IMR-90 (cell line): ENCODE measurements at places on chromosomes 13 and 19.

GRCh38 chr13:31246918-31247317, 47.1 kb downstream of the B3GLCT start:
- no peak for DNase-seq

GRCh38 chr19:29804493-29804892, 7.3 kb upstream of the CCNE1 start:
- no peak for DNase-seq

DNA sequence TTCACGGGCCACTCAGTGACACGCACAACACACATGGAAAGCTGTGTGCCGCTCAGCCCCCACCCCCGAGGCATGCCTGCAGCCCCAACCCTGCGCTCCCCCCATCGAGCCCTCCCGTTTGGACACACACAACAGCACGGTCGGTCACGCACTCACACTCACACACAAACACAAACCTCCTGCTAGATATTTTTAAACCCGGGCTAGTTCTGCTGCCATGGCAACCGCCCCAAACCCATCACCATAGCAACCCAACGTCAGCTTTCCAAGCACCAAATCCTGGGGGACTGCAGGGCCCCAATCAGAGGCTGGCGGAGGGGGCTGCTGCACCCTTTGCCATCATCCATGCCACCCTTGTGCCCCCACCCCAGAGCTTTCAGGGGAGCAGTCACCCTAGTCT, 2.5 kb upstream of the NOVA2 start:
- no peak for DNase-seq

DNA sequence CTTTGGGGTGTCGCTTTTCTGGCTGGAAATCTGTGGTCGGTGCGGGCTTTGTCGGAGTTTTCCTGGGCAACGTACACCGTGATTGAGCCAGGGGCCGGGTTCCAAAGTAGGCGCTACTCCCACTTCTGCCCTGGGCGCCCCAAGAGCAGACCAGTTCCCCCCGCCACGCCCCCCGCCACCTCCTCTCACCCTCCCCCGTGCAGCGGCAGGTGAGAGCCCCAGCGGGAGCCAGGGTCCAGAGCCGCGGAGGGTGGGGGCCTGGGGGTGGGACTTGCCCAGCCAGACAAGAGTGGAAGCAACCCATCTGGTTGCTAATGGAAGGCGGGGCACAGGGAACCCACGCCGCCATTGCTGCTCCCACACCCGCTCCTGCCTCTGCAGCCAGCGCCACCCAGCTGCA, 2195.9 kb downstream of the PCDH9 start:
- DNase-seq, result no peak

DNA sequence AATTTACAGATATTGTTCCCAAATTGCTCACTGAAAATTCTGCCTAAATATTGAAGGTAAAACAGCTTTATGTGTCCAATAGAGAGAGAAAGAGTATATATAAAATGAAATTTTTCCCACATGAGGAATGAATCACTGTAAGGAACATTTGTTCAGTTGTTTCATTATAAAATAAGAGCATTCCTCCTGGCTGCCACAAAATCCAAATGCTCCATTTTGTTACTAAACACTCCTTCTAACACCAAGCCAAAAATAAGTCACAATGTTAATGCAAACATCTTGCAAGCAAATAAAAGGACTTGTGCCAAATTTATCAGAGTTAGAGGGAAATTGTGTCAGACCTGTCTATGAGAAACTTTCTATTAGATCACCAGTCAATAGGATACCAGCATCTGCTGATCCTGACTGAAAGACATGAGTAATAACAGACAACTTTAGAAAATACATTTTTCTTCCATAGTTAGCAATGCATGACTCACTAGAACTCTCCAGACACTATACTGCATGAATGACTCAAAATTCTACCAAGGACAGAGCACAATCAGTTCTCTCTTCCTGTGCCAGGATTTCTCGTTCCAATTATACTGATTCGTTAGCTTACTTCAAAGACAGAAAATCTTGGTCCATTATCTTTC, 83.5 kb upstream of the FNDC3A start:
- peak; percentile 92 for DNase-seq

DNA sequence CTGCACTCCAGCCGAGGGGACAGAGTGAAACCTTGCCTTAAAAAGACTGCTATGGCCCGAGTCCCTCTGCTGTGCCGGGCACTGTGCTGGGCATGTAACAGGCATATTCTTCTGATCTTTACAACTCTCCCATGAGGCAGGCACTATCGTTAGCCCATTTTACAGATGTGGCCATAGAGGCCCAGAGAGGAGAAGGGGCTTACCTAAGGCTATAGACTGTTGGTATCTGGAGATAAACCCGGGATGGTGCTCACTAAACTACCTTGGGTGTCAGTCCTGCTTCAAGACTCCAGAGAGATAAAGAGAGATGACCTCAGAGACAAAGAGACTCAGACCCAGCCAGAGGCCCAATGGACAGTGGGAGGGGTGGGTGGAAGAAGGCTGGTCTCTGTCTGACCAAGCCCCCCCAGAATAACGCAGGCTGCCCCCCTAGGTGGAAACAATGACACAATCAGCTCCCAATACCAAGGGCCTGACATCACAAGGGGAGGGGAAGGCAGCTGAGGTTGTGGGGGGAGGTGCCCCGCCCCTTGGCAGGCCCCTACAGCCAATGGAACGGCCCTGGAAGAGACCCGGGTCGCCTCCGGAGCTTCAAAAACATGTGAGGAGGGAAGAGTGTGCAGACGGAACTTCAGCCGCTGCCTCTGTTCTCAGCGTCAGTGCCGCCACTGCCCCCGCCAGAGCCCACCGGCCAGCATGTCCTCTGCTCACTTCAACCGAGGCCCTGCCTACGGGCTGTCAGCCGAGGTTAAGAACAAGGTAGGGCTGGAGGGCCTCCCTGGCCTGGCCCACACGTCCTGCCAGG, at the start of gene CNN1:
Gene CNN1 (plus strand): TSS at position 620 of the 805 bp plus-strand sequence. CDS start 77 bp downstream, at position 697.
- peak; percentile 90 for DNase-seq

DNA sequence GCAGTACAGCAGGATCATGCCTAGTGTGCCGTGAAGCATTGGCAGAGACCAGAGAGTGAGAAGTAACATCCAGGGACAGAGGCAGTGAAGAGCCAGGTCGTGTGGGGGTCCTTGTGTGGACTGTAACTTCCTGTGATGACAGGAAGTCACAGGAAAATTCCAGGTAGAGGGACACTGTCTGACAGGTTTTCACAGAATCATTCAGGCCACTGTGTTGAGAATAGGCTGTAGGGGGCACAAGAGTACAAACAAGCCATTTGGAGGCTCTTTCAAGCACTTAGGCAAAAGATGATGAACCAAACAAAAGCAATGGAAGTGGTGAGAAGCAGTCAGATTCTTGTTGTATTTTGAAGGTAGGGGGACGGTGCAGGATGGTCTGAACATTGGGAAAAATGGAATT, 46.4 kb downstream of the N4BP2L1 start:
- DNase-seq, result peak; percentile 37

- DNase-seq, result no peak
Measured at GRCh38 chr19:16032509-16033135, 43.7 kb upstream of the TPM4 start.

DNA sequence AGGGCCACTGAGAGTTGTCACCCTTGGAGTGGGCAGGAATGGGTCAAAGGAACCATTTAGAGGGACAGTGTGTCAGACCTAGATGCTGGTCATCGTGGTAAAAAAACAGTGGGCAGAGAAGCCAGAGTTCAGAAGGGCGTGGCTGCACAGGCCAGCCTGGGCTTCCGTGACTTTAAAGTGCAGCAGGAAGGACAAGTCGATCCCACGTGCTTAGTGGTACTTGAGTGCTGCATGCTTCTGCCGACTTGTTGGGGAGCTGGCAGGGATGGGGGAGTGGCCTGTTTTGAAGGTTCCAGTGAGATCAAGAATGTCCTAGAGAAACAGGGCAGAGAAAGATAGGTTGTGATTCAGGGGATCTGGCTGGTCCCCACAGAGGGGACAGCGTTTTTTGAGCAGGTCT, 17.0 kb downstream of the LYL1 start:
- no peak for DNase-seq

GRCh38 chr19:19059837-19060611, 3.8 kb upstream of the SLC25A42 start:
- DNase-seq, result no peak

DNA sequence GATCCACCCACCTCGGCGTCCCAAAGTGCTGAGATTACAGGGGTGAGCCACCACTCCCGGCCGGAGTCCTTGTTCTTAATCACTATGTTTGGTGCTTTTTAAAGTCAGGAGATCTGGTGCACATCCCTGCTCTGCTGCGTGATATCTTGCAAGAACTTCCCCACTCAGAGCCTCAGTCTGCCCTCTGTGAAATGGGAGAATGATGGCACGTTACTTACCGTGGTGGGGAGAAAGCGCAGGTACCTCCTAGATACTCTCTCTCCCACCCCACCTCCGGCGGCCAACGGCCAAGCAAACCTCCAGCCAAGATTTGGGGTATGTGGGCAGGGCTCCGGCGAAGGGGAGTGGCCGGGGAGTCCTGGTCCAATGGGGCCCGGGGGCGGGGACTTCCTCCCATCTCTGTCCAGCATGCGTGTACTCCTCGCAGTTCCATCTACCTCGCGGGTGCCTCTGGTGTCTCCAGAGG, at the start of gene RYR1:
Gene RYR1 (plus strand): TSS at position 424 of the 466 bp plus-strand sequence. CDS start 139 bp downstream, outside the sequence.
- DNase-seq, result no peak

DNA sequence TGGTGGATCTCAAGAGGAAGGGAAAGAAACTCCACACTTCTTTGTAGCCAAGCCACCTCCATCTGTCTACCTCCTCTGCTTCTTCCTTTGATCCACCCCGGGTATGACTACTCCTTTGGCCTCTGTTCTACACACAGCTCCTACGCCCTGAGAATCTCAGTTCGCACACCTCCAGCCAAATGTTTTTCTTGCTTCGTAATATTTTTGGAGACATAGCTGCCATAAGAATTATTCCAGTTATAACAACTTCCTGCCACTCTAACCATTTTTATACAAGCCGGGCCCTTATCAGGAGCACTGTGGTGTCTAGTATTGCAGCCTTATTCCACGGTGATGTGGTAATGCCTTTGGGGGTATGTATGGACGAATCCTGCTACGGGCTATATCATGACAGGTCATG, 126.7 kb downstream of the STARD13 start:
- DNase-seq, result no peak

DNA sequence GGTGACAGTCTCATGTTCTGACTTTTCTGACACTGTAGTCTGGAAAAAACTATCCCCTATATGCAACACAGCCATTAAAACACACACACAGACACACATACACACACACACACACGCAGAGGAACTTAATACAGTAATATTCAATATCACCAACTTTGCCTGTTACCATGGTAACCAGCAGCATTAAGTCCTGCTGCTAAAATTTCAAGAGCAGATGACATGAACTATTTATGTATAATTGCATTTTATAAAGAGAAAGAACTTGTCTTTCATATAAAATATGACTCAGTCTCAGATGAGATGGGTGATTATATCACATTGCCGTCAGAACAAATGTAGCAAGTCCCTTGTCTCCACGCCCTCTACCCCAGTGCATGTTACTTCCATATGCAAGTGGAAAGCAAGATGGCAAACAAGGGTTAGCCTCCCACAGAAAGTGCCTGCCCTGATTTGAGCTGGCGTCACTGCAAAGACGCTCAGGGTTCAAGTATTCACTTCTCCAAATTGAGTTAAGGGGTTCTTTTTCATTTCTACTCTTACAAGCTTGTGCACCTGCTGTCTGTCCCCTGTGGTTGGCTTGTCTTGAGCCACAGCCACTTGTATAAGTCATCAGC, 576.8 kb downstream of the UQCRFS1 start:
- no peak for DNase-seq

GRCh38 chr13:104289400-104289799, 1223.2 kb upstream of the SLC10A2 start:
- no peak for DNase-seq

DNA sequence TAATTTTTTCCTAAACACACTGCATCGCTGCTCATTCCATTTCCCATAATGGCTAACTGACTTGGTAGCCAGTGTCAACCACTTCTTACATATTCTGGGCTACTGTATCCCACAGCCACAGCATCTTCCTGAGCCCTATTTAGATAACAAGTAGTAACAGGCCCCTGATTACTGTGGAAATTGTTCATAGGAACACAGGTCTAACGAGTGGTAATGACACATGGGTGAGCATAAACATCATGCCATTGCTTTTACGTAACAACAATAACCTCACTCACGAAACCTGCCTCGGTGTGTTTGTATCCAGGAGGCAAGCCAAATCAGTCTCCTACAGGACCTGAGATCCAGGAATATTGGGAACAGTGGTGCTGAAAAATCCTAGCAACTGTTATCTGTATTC, 438.6 kb downstream of the KLF5 start:
- DNase-seq, result no peak

- no peak for DNase-seq
Measured at GRCh38 chr13:110151462-110151861, 155.5 kb downstream of the COL4A1 start.

- no peak for DNase-seq
Measured at GRCh38 chr19:4449639-4450028, 8.0 kb downstream of the UBXN6 start.

- DNase-seq, result no peak
Measured at GRCh38 chr19:1210227-1210538, 4.6 kb downstream of the STK11 start.

DNA sequence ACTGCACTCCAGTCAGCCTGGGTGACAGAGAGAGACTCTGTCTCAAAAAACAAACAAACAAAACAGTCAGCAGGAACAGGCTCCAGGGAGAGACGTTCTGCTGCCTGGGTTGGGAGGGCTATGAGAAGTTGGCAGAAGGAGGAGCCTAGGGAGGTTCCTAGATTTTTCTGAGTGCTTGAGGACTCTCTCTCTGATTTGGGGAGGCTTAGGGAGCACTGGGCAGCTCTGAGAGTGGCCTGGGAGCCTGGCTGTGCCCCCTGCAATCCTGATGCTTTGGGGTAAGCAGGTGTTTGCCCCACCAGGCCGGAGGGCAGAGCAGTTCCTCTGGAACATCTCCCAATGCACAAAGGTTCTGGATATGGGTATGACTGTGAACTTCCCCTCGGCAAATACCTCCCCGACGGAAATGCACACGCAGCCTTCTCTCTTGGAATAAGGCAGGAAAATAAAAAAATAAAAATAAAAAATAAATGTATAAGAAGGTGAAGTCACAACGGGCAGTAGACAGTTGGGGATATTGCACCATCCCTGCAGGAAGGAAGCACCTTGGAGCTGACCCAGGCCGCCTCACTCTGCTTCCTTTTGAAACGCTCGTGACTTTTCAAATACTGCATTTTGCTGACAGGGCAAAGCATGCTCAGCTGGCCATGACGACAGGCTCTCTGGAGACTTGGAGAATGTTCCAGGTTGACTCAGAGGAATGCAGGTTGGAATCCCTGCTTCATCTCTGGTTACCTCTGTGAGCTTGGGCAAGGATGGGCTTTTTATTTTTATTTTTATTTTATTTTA, 26.5 kb upstream of the HOMER3 start:
- peak; percentile 32 for DNase-seq

GRCh38 chr13:113835461-113836270, 28.2 kb downstream of the GAS6 start:
- DNase-seq, result peak; percentile 79

DNA sequence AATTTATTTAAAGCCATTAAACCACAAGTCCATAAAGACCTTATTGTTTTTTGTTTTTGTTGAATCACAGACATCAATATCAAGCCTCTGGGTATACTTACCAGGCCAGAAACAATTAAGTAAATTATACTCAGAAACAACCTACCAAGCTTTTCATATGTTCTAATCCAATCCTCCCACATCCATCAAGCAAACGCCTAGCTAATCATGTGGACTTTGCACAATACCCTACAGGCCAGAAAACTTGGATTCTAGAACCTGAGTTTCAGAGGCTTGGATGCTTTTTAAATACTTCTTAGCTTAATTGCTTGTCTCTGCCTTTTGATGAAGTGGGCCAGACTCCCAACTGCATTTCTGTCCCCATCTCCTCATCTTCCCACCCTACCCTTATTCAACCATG, 39.9 kb downstream of the TGDS start:
- DNase-seq, result no peak
